ENCODE measurements at places on chromosomes 3 and 15. TPM values are rescaled to one million over a fixed set of nuclear protein-coding genes. Genes with fewer than 3 reads are reported as not detected.

CSPG4 gene
- polyA plus RNA-seq = not detected

C3orf49 gene
- not detected for polyA plus RNA-seq

KBTBD8 gene
- polyA plus RNA-seq = 12.0 TPM

SATB1 gene
- 7.1 TPM for polyA plus RNA-seq

BNC1 gene
- polyA plus RNA-seq = not detected

CFAP92 gene
- 0.34 TPM for polyA plus RNA-seq

NRROS gene
- polyA plus RNA-seq = not detected

GADL1 gene
- polyA plus RNA-seq = not detected

PROK2 gene
- polyA plus RNA-seq = 8.7 TPM

ATP13A4 gene
- 1.9 TPM for polyA plus RNA-seq

TLR9 gene
- polyA plus RNA-seq = not detected

CEMIP gene
- polyA plus RNA-seq = 2.6 TPM

DPPA2 gene
- not detected for polyA plus RNA-seq

TRAIP gene
- polyA plus RNA-seq = 4.3 TPM

SERPINI2 gene
- 5.8 TPM for polyA plus RNA-seq

PDZRN3 gene
- polyA plus RNA-seq = 7.7 TPM

CD276 gene
- polyA plus RNA-seq = 2.0 TPM

TM6SF1 gene
- 393 TPM for polyA plus RNA-seq

MAGEL2 gene
- polyA plus RNA-seq = 0.98 TPM

TIMP4 gene
- 21.4 TPM for polyA plus RNA-seq

ACKR4 gene
- polyA plus RNA-seq = not detected

ARHGAP11A gene
- polyA plus RNA-seq = 1.3 TPM

XCR1 gene
- not detected for polyA plus RNA-seq

FSIP1 gene
- not detected for polyA plus RNA-seq

ANKUB1 gene
- polyA plus RNA-seq = not detected

CATSPER2 gene
- polyA plus RNA-seq = 8.9 TPM

PARP15 gene
- 2.2 TPM for polyA plus RNA-seq

ADAMTS17 gene
- 2.1 TPM for polyA plus RNA-seq
